ENCODE measurements at places on chromosomes 2 and 18.

- peak; percentile 20 for DNase-seq
Measured at GRCh38 chr18:63290821-63291200, 28.8 kb downstream of the BCL2 start.

- DNase-seq = peak; percentile 74
Measured at GRCh38 chr2:38508311-38509039, 94.3 kb downstream of the HNRNPLL start.

GRCh38 chr2:68980956-68981355 is 6.5 kb downstream of the GKN1 start:
- no peak for DNase-seq

DNA sequence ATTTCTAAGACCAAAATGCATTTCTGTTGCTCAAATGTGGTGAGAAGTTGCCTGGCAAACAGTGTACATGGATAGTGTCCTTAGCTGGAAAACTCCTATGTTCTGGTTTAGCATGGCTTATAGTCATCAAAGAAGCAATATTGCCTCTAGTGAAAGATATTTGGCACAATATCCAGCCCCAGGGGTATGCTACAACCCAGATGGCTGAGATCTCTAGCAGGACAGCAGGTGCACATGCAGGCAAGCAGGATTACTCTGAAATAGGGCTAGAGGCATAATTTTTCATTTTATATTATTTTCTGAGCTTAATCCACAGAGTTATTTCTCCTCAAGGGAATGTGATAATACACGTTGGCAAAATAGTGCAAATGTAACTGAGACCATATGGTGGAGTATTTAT is 34.0 kb downstream of the CCDC195 start:
- DNase-seq = no peak

DNA sequence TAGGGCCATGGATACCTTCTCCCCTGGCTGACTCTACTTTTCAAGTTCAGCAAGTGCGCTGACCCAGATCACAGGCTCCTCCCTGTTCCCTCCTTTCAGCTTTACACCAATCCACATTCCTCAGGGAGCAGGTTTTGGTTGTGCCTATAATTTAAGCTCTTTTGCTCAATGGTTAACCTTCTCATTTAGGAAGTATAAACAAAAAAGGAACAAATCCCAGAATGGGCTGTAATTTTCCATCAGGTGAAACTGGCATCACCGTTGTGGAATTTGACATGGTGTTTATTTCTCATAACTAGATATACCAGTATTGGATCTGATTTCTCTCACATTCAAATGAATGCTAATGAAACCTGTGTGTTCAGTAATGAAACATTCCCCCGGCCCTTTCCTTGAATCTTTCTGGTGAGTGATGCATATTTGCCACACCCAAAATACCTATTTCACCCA is 13.6 kb downstream of the STRN start:
- no peak for DNase-seq

DNA sequence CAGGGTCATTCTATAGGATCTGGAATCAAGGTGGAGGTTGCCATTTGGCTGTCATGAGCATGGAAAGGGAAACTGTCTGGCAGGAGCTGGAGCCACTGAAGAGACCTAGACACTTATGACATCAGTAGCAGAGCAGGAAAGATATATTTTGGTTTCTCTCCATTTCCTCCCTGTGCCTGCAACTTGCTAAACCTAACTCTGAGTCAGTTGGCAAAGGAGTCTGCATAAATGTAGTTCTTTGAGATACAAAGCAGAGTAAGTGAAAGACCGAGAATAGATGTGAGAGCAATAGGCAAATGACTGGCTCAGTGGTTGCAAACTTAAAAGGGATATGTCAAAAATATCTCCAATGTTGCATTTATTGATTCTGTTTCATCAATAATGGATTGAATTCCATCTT is 757.7 kb downstream of the KCNJ3 start:
- no peak for DNase-seq

DNA sequence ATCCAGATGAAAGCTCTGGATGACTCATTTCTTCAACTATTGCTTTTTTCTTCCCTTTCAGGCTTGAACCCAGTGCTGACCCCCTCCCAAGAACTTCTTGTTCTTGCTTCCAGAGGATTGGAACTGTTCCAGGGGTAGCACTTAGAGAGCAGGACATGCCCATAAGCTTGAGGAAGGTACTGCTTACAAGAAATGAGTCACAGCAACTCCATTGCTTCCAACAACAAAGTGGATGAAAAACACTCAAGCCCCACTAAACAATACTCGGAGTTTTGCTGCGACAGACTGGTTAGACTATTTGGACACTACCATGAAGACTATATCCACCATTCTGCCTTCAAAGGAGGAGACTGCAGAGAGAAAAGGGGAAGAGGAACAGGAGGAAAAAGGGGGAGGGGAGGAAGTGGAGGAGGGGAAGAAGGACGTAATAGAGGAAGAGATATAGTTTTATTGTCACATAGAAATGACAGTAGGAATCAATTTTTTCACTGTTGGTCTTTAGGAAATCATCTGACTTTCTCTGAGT is 1.6 kb upstream of the EPC2 start:
- DNase-seq = no peak

DNA sequence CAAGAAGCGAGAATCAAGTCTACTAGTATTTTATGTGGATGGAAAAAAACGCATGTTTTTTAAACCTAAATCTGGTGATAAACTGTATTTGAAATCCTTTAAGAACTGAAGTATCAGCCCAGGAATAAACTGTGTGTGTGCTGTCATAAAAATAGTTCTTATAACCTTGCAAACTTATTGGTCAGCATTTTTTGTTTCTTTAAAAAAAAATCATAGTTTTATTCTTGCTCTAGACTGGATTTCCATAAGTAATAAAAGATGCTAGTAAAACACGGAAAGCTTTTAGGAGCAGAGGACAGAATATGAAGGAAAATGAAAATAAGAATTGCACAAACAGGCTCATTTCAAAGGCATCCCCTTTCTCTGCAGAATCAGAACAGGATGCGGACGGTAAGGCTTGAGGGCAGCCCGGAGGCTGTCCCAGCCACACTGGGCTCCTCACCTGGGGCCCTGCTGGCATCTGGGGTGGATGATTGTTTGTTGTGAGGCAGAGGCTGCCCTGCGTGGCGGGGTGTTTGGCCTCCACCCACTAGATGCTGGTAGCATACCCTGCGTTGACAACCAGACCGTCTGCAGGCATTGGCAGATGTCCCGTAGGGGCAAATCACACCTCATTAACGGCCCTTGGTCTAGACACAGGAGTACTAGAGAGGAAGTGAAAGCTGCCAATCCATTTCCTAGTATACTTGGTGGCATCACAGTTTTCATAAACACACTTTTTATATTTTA is 52.5 kb downstream of the MBP start:
- no peak for DNase-seq

DNA sequence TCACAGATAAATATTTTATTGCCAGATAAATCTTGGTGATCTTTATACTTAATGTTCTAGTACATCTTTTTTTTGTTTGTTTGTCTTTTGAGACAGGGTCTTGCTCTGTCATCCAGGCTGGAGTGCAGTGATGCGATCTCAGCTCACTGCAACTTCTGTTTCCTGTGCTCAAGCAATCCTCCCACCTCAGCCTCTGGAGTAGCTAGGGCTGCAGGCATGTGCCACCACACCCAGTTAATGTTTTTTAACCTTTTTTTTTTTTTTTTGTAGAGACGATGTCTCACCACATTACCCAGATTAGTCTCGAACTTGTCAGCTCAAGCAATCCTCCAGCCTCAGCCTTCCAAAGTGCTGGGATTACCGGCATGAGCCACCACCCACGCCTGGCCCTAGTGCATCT is 9.1 kb upstream of the C1GALT1C1L start:
- no peak for DNase-seq

- no peak for DNase-seq
Measured at GRCh38 chr18:51522821-51523220, 325.3 kb upstream of the MEX3C start.

- DNase-seq = no peak
Measured at GRCh38 chr2:164275659-164276058, 345.6 kb downstream of the GRB14 start.

DNA sequence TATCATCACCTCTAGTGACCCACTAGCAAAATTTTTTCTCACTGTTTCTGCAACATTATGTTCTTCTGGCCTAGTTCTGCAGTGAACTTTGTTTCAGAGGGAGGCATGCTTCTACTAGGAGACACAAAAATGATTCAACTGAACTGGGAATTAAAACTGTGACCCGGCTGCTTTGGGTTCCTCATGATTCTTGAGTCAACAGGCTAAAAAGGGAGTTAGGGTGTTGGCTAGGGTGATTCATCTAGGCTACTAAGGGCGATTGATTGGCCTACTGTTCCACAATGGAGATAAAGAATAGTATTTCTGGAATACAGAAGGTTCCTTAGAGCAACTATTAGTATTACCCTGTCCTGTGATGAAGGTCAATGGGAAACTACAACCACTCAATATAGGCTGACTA is 179.5 kb downstream of the PPP1R1C start:
- no peak for DNase-seq

DNA sequence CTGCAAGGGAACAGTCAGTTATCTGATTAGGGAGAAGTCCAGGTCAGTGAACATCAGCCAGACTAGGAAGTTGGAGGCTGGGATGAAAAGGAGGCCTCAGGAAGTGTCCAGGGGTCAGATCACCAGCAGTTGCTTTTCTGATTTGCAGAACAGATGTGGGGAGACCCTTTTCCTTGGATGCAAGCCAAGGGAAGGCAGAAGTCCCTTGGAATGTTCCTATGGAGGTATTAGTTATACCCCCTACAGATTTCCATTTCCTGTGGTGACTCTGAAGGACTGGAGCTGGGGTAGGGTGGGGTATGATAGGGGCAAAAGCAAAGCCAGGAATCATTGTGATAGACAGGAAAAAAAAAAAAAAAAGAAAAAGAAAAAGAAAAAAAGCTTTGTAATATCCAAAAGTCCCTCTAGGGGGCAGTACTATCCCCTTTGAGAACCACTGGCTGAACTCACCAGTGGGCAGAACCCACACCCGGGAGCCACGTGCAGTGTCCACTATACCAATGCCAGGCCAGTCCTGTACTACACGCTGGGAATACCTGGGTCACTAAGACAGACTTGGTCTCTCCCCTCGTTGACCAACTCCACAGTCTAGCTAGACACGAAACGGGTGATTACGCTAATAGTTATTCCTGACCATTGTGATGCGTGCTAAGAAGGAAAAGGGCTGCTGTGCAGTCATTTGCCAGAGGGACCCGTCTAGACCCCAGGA is 7.4 kb downstream of the DYSF start:
- no peak for DNase-seq

DNA sequence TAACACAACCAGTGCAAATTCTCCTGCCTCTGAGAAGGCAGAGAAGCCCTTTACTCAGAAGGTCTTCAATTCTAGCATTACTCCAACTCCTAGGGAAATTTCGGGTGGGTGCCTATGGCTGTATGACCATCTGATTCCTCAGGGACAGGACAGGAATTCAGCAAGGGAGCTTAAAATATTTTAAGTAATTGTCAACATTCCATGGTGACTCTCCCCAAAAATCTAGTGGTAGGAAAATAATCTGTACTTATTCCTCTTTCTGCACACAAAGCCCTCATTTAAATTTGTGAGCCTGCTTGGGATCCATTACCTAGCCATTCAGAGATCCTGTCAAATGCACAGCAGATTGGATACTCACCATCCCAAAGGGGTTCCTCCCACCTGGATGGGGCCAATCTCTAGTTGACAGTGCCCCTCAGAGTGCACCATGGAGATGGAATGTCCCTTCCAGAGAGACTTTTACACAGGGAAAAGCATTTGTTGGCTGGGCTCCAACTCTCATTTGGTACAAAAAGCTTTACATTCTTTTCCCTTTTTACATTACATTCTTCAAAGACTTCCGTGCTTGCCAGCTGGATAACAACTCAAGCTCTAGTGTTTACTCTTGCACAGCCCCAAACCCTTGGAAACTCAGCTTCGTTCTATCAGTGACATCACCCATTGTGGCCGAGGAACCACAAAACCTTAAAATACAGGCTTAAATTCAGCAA is 3.1 kb upstream of the TMEM150A start:
- DNase-seq = no peak

- no peak for DNase-seq
Measured at GRCh38 chr2:20557635-20558034, 93.3 kb downstream of the HS1BP3 start.

DNA sequence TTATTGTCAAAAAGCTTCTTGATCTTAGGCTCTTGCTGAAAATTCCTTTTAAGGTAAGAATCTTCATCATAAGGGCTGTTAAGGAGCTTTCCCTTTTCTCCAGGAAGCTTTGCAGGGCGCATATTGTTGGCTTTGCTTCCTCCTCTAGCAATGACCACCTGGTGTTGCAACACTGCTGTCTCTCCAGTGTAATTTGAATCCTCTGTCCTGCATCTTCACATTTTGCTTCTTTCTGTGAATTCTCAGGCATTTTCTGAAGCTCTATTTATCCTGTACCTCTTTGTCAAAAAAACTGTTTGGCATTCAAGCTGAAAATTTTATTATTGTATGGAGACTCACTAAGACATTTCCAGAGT is 533.1 kb upstream of the CHAC2 start:
- no peak for DNase-seq

DNA sequence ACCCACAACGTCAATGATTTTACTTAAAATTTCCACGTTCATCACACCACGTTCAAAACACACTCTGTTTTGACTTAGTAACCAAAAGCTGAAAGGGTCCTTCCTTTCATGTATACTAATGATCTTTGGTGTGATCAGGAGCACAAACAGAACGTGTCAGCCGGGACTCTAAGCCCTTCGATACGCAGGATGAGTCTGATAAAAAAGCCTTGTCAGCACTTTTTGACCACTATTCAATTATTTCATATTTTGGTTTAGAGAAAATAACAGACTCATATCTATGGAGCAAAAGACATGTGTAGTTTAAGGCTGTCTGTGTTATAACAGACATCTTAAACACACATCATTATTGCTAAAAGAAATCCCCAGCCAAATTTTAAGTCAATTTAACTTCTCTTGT is 345.3 kb downstream of the ZNF516 start:
- no peak for DNase-seq

DNA sequence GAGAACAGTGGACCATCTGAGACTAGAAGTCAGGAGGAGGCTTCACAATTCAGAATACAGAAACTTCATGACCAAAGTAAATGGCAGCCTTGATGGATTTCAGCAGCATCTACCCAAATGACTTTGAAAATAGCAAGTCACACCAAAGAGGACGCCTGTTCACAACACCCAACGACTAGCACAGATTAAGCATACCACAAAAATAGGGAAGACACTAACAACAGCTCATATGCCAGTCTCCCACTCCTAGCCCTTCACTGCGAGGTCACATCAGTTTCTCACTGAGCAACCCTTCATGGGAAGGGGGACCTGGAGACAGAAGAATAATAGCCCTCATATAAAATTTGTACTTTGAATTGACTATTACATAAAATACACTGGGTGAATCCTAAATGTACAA is 228.4 kb upstream of the SLC39A10 start:
- no peak for DNase-seq
